Mucosa of descending colon (tissue), 3 donors: ENCODE measurements at places on chromosomes 4 and X. TPM values are rescaled to one million over a fixed set of nuclear protein-coding genes. Genes with fewer than 3 reads are reported as not detected.

DNA sequence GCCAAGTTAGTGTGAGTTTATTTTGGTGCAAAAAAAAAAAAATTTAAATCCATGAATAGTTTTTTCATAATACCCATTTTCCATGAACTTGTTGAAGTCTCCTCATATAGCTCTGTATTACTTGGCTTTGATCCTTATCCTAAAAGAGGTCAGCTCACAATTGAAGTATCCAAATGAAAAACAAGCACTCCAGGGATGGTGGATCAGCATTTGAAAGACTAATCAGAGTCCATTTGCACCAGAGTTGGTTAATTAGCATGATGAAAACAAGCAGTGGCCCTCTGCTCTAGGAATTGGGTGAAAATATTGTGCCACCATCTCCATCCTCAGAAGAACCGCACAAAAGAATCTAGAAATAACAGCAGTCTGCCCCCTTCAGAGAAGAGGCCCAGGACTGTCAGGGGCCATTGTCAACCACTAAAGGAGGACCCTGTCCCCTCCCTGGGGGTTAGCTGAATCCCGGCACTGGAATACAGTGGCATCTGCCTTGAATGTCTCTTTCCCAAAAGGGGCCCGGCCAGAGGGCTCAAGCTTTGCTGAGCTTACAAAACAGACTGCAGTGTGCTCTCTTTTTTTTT lies 24.7 kb downstream of the SH3KBP1 start:
- DNase-seq, result no peak

Gene CPE
- 39.9 TPM for total RNA-seq

DNA sequence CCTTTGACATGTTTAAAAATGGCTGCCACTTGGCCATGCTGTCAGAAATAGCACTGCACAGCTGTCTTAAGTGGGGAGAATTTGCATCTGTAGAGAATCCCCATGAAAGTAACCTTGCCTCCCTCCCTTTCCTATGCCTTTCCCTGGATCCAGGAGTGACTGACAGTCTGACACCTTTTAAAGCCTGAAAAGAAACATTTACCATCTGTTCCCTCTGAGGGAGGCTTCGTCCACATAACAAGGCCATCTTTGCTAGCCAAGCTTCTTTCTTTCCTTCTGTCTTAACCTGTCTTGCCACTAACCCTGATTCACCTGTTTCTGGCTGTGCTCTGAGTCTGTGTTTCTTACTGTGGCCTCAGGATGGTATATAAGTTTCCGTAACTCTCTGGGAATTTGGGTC lies 21.3 kb upstream of the AADAT start:
- no peak for DNase-seq

DNA sequence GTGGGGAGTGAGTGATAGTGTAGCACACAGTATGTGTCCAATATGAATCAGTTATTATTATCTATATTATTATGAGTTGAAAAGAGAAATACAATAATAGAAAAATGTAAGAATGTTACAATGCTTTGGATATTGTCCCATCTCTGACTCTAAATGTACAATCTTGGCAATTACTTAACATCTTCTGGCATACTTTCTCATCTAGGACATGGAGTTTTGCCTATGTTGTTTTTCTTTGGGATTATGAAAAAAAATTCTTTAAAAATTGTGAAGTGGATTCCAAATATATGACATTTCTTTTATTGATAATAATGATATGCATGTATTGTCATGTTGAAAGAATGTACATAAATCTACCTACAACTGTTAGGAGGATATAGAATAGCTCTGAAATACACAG lies 84.1 kb downstream of the TBCK start:
- no peak for DNase-seq

Gene MAGEA8
- not detected for total RNA-seq

Gene GAK
- 155 TPM for total RNA-seq

Gene RPA4
- total RNA-seq, result 1.5 TPM

GRCh38 chr4:24924309-24924781 lies 11.5 kb upstream of the CCDC149 start:
- DNase-seq, result no peak

GRCh38 chr4:27049239-27049829 lies 188.7 kb downstream of the STIM2 start:
- no peak for DNase-seq

GRCh38 chr4:4302416-4302815 lies 12.4 kb downstream of the ZBTB49 start:
- no peak for DNase-seq

DNA sequence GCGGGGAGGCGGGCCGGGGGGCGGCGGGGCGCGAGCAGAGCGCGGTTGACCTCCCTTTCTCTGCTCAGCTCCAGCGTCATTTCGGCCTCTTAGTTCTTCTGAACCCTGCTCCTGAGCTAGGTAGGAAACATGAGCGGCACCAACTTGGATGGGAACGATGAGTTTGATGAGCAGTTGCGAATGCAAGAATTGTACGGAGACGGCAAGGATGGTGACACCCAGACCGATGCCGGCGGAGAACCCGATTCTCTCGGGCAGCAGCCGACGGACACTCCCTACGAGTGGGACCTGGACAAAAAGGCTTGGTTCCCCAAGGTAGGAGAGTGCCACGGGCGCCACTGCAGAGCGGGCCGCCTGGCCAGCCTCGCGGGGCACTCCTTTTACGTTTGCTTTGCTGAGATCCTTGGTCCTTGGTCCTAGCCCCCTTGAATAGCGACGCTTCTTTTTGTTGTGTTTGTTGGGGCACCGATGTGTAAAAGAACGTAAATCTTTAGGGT lies at the start of gene HTATSF1:
HTATSF1 (plus strand) TSS at position 37 of the 497 bp plus-strand sequence; CDS start at position 130, 93 bp downstream.
- peak; percentile 55 for DNase-seq

GRCh38 chr4:169188204-169188603 lies 82.6 kb downstream of the SH3RF1 start:
- DNase-seq, result no peak

Gene SASH3
- 6.1 TPM for total RNA-seq

Gene GAGE12H
- total RNA-seq, result not detected

DNA sequence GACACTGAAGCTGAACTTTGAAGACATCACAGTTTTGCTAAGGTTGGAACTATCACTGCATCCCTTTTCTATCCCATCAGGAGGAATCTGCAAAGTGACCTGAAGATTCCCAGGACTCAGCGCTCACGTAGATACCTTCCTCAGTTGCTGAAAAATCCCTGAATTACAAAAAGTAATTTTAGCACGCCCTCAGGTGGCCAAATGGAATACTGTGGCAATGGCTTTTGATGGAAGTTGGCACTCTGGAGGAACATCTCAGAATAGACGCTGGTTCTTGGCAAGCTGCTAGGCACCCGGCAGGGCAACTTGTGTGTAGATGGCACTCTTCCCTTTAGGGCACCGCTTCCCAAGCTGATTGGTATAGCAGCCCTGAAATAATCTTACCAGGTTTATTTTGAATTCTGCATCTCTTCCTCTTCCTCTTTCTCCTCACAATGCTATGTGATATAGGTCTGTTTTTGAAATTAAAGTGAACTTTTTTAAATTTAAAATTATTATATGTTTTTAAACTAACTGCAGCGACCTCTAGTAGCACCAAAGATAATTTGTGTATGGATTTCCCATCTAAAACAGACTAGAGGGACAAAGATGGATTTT lies 16.3 kb upstream of the ESX1 start:
- DNase-seq, result no peak

Gene CCKAR
- 0.44 TPM for total RNA-seq

Gene ADH1A
- 2.4 TPM for total RNA-seq

- no peak for DNase-seq
These were observed 49.6 kb upstream of the ATXN3L start for GRCh38 chrX:13369256-13370030.

Gene CXCL8
- 0.78 TPM for total RNA-seq

DNA sequence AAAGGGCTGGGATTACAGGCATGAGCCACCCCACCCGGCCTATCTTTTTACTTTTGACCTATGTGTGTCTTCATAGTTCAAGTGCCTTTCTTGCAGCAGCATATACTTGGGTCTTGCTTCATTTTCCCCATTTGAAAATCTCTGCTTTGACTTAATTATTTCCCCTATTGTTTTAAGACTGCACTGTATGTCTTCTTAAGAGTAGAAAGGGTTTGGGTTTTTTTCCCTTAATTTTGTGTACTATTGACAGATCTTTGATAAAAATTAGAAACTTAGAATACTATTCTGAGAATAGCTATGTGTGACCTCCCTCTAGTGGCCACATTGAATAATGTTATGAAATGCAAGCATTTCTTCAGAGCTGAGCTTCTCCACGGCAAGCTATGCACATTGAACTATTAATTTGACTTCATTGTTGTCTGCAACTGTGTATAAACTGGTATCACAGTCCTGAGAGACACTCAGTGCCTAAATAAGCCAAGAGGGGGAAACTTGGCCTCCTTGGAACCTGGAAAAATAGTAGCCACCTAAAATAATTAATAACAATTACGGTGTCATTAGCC lies 8.7 kb upstream of the SLC25A4 start:
- DNase-seq, result no peak

- no peak for DNase-seq
These were observed 79.5 kb downstream of the RBM47 start for GRCh38 chr4:40550196-40550595.
